ENCODE measurements at places on chromosomes 2 and 18.

DNA sequence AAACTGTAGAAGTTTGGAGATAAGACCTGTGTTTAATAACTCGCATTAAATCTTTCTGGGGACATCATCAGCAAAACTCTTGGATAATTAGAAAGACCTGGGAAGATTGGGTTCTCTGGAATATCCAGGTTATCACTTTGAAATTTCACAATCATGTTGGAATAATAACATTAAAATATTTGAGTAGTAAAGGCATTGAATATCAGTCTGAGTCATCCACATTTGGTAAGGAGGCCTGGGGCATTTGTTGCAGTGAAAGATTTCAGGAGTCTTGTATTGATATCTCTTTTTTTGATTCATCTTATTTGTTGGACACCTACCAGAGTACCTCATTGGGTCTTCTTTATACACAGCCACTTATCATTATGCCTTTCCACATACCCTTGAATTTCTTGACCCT is 95.9 kb downstream of the EPB41L5 start:
- no peak for DNase-seq

- no peak for DNase-seq
These were observed 122.6 kb upstream of the DNAJC10 start for GRCh38 chr2:182593394-182593975.

- DNase-seq, result no peak
These were observed 40.0 kb upstream of the LAPTM4A start for GRCh38 chr2:20091305-20091991.

- DNase-seq, result no peak
These were observed 9.0 kb downstream of the NCKAP1 start for GRCh38 chr2:183029219-183029618.

DNA sequence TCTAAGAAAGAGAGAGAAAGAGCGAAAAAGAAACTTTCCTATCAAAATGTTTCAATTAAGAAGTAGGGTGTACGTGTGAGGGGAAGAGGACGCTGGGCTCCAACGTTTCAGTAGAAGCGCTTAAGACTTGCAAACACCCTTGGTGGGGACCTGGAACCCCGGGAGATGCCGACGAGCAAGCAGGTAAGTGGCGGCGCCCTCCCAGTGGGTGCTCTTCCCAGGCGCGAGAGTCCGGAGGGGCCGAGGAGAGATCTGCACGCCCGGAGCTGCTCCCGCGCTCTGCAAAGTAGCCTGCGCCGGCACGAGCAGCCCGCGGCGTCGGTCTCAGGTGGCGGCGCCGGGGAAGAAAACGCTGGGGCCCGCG is 678 bp upstream of the OTX1 start:
- DNase-seq, result no peak

DNA sequence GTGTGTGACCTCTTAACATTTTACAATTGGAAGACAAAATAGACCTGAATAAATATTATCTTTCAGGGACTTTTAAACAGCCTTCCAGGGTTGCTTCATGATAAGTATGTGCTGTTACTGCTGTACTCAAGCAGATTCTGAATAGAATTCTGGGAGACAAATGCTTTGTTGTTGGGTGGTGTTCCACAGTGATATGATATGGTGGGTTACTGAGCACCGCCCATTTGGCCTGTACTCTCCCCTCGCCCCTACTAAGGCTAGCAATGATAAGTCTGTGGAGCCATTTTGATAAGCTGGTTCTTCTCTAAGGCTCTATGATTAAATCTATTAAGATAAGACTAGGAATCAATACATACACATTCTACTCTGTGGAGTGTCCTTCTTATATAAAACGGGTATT is 89.8 kb upstream of the ITGA4 start:
- no peak for DNase-seq

GRCh38 chr2:38315707-38316333 is 61.3 kb downstream of the ATL2 start:
- DNase-seq, result no peak

DNA sequence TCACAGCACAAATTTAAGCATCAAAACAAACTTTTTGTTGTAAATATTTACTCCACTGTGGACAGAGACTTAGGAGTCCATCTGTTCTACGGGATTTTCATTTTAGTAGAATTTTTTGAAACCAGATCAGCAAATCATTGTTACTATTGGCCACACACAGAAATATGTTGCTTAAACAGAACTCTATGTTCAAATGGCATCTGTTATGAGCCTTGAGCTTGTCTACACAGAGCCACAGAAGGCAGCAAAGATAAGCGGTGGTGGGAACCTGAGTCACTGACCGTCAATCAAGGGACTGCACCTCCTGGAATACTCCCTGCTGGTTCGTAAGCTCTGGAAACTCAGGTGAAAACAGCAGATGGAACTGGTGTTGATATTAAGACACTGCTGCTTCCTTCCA is 156.8 kb downstream of the TMEM200C start:
- DNase-seq, result no peak

- no peak for DNase-seq
These were observed 330.2 kb upstream of the FANCL start for GRCh38 chr2:58571181-58571852.

- DNase-seq, result no peak
These were observed 70.8 kb downstream of the INPP4A start for GRCh38 chr2:98515250-98515991.

DNA sequence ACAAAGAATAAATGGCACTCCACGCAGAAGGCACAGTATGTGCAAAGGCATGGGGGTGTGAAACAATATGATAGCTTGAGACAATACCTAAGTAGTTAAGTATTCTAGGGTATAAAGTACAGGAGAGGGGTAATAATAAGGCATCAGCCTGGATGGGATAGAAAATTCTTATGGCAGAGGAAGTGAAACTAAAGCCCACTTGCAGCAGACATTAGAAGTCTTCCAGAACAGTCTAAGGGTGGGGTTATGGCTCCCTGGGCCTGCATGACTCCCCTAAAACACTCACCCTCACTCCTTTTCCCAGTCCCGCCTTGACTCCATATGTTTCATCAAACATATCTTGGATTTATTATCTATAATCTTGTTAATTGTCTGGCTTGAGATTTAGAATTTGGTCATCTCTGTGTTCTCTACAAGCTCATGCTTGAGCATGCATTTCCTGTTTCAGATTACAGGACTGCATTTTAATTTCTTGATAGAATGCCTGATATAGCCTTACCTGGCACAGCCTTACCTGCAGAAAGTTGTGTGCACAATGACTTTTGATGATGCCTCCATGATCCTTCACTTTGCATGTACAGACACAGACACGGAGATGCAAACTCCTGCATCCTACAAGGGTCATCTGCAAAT is 28.5 kb upstream of the TMBIM1 start:
- no peak for DNase-seq

- DNase-seq, result no peak
These were observed 257.2 kb downstream of the TXNL1 start for GRCh38 chr18:56381196-56381595.

DNA sequence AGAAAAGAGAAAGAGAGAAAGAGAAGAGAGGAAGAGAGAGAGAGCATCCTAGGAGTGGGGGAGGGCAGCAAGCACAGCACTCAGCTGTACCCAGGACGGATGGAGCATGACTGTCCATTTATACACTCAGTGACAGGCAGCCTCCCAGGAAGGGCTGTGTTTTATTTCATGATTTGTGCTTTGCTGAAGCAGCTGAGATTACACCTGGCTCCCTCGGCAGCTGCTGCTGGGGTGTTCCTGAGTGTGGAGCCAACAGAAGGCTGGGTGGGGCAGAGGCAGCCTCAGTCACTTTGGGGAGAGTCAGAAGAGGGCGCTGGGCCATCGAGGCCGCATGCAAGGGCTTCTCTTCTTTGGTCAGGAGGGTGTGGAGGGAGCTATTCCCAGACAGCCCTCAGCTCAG is 47.8 kb upstream of the TEX51 start:
- no peak for DNase-seq

DNA sequence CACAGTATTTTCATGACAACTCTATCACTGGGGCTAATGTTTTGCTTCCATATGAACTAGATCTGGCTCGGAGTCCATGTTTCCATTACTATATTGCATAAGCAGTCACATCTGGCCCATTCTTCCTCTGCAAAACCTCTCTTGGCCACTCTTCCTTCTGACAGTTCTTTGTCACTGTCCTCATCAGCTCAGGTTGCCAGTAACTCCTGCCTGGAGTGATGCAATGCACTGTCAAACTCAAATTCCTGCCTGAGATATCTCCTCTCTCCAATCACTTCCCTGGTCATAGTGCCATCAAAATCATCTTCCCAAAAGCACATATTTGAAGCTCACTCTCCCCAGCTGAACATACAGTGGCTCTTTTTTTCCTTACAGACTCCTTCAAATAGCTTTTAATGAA is 66.1 kb downstream of the COLEC12 start:
- no peak for DNase-seq

- no peak for DNase-seq
These were observed 129.3 kb downstream of the AGAP1 start for GRCh38 chr2:235623111-235623510.

DNA sequence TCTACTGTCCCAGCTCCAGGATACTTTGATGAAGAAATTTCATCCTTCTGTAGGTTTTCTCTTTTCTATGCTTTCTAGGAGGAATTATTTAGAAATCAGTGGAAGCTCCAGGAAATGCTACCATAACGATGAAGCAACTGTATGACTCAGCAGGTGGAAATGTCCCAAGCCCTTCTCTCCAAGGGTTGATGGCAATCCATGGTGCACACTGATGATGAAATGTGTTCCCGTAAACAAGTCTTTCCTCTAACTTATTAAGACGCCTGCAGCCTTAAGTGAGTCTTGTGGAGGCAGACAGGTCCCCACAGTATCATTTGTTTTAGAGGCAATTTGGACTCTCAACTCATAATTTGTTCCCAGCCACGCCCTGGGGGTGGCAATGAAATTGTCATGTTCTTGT is 777.6 kb upstream of the SOX11 start:
- no peak for DNase-seq

DNA sequence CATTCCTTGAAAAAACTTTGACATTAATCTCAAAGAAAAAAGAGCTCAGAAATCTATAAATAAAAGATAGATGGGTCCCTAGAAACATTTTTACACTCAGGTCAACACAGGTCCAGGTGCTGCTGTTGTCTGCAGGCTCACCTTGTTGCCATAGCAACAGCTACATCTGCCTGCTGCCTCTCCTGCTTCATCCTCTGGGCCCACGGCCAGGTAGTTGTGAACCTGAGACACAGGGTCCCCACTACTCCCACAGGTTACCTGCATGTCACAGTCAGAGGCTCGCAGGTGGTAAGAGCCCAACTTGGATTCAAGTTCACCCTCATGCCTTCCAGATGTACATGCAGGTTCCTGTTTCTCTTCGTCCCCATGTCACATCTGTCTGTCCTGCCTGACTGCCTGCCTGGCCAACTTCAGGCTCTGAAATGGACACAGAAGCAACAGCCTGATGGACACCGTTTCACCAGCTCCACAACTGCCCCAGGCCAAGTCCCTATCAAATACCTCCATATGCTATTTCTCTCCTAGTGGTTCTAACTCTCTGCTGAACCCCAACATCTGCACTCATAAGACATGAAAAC is 88.3 kb upstream of the SALL3 start:
- DNase-seq, result no peak

DNA sequence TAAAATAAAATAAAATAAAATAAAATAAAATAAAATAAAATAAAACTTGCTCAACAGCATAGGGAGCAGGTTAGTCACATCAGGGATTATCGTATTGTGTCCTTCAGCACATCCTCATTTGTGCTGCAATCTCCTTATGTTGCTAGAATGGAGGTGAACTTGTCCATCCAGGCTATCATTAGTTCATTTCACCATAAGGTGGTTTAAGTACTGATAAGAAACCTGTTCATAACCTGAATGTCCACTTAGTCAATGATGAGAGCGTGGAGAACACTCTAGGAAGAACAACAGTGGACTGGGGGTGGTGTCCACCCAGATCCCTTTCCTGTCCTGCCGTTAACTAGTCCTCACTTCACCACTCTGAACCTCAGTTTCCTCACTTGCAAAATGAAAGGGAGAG is 21.9 kb downstream of the DHRS9 start:
- DNase-seq, result no peak

DNA sequence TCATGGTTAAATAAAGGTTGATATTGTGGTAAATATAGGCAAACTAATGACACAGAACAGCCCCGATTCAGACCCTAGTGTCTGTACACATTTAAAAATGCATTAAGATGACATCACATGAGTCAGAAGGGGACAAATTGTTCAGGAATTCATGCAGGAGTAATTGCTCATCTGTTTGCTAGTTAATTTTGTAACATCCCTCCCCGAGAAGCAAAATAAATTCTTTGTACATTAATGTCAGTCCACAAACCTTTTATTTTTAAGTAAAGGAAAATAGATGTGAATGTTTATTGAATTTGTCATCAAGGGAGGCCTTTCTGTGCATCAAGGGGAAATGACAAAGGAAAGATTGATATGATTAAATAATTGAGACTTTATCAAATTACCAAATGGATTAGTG is 69.9 kb downstream of the SH3BP4 start:
- no peak for DNase-seq

DNA sequence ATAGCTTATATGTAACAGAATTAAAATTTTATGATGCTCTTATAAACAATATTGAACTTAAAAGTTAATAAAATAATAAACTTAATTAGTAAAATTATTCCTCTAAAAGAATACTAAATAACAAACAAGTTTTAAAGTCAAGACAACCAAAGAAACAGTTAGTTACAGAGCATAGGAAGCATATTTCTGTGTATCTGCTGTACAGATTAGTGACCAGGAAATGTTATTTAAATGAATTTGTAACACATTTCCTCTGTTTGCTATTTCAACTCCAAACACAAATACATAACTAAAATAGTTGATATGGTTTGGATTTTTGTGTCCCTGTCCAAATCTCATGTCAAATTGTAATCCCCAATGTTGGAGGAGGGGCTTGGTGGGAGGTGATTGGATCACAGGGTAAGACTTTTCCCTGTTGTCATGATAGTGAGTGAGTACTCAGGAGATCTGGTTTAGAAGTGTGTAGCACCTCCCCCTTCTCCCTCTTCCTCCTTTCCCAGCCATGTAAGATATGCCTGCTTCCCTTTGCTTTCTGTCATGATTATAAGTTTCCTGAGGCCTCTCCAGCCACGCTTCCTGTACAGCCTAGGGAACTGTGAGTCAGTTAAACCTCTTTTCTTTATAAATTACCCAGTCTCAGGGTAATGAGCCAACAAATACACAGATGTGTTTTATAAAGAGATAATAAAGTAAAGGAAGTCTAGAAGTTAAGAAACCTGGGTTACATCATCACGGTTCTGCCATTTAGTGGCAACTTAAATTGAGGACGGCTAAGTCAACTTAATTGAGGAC is 51.8 kb downstream of the ROCK2 start:
- no peak for DNase-seq

DNA sequence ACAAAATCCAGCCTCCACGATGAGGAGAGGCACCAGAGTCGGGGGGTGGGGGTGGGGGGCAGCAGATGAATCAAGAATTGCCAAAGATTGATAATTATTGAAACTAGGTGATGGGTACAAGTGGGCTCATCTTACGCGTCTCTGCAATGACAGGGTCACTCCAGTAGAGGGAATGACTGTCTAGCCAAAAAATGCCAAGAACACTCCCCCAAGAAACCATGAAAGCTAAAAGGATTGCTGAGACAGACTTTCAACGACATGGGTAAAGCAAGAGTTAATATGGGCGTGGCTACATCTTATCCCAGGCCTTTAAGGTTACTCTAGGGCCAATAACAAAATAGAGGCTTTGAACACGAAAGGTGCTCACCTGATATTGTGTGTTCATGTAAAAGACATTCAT is 86.5 kb downstream of the STK39 start:
- no peak for DNase-seq
